Stimulated activated naive CD8-positive, alpha-beta T cell treated with anti-CD3 and anti-CD28 coated beads, Interleukin-15, Interleukin-2, amounts not matched to agents 100 U/mL and 50 U/mL, for 24 hours (primary cell): ENCODE measurements at places on chromosomes 1 and 21.

DNA sequence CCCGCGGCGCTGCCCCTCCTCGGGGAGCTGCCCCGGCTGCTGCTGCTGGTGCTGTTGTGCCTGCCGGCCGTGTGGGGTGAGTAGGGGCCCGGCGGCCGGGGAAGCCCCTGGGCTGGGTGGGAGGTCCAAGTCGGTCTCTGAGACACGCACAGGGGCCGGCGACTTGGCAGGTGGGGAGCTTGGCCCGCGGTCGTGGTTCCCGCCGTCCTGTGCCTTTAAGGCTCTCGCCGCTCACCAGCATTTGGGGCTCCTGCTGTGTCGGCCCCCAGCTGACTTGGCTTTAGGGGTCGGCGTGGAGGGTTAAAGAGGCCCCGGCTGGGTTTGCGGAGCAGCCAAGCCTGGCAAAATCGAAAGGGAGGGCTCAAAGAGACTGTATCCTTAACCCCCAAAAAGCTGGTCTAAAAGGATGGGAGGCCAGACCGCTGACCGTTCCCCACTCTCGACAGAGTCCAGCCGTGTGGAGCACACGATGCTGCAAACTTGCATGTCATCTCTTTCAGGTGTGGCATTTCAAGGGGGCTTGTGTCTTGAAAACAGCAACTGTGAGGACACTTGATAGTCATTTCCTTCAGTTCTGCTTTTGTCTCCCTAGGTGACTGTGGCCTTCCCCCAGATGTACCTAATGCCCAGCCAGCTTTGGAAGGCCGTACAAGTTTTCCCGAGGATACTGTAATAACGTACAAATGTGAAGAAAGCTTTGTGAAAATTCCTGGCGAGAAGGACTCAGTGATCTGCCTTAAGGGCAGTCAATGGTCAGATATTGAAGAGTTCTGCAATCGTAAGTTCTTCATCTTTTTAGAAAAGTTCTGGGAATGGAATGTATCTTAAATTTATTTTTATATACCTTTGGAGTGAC is 540 bp downstream of the CD55 start:
- no peak for DNase-seq

DNA sequence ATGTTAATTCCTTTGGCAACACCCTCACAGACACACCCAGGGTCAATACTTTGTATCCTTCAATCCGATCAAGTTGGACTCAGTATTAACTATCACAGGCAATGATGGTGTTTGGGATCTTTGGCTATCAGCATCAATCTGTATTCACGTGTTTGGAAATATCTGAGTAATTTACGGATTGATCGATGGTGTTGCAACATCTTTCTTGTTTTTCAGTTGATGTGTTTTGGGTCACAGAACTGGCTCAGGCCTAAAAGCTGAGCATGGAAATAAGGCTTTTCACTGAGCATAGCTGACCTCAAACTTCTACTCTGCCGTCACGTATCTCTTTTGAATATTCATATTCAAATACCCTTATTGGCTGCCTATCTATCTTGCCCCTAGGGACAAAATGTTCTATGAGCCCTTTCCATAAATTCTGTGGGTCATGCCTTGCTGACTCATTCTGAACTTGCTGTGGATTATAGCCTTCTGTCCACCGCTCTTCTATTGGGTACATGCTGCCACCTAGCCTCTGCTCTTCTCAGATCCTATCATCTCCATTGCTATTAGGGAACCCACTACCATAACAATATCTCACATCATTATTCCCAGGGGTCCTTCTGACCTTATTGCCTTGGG is 156.0 kb downstream of the PDE4B start:
- DNase-seq: no peak

GRCh38 chr1:76577525-76578185 is 289.6 kb upstream of the ST6GALNAC5 start:
- DNase-seq: no peak

GRCh38 chr21:42614811-42615351 is 38.5 kb upstream of the PDE9A start:
- peak; percentile 60 for DNase-seq

- peak; percentile 72 for DNase-seq
Measured at GRCh38 chr1:180632326-180633056, 669 bp downstream of the XPR1 start.

GRCh38 chr1:110424699-110425611 is 17.5 kb upstream of the LAMTOR5 start:
- no peak for DNase-seq

GRCh38 chr1:82565146-82565545 is 764.4 kb downstream of the ADGRL2 start:
- DNase-seq: no peak

- DNase-seq: no peak
Measured at GRCh38 chr1:117594261-117594990, 11.4 kb upstream of the TENT5C start.

DNA sequence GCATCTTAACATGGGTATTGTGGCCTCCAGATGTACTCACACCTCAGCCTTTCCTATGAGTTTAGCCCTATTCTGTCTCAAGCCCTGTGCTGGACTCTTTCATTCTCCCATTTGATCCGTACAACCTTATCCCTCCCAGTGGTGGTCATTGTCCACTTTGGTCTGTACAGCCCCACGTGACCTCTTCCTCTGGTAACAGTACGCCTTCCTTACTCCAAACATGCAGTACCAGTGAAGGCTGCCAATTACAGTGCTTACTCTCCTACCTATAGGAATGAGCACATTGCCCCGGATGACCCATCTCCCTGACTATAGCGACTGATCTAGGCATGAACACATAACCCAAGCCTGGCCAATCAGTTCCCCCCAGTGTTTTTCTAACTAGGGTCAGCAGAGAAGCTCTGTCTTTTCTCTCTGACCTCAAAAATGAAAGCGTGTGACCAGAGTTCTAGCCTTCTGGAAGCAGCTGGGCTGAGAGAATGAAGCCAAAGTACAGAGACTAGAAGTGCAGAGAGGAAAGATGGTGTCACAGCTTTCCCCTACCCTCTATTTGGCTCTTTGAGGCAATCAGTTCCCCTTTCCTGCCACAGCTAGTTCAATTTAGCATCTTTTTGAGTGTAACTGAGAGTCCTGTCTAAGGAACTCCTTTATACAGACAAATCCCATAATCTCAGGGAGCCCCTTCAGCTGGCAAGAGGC is 9.9 kb upstream of the QSOX1 start:
- DNase-seq: no peak

- no peak for DNase-seq
Measured at GRCh38 chr1:67281244-67281643, 26.4 kb upstream of the IL12RB2 start.

DNA sequence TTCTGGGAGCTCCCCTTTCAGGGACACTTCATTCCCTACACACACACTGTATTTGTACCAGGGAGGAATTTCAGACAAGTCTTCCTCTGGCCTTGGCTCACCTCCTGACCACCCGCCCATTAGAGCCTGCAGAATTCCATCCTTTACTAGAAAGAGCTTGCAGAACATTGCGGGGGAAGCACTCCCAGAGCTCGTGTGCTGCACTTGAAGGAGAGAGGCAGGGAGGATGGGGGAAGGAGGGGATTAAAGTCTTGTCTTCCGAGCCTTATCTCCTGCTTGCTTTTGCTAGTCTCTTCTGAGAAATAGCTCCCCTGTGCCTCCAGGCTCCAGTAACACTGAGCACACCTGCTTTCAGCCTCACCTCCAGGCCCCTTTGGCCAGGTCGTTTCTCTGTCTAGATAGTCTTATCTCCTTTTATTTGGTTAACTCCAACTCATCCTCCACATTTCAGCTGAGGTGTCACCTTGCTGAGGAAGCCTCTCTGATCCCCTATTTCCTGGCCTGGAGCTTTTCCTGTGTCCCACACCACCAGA is 62.0 kb downstream of the PCNX2 start:
- no peak for DNase-seq

- DNase-seq: no peak
Measured at GRCh38 chr1:54813485-54814125, 12.5 kb upstream of the TTC22 start.

GRCh38 chr1:165891111-165891860 is 63.9 kb downstream of the UCK2 start:
- DNase-seq: no peak

DNA sequence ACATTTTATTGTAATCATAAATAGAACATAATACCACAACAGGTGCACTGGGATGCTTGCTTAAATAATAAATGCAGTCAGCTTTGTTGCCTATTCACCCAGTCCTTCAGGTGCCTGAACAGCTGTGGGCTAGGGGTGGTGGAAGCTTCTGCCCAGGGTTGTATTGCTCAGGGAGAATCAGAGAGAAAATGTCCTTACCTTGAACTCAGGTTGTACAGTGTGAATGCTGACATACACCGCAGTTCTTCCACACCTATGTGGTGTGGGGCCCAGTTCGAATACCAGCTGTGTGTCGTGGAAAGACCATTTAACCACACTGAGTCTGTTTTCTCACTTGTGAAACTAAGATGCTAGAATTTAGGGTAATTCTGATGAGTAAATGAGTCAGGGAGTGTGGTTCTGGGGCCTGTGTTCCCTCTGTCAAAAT is 115.7 kb upstream of the ATP1A1 start:
- peak; percentile 25 for DNase-seq
